Tibial nerve (tissue), 4 donors: ENCODE measurements at places on chromosomes 1 and 21.

- DNase-seq = no peak
Measured at GRCh38 chr1:165942062-165942461, 114.6 kb downstream of the UCK2 start.

- no peak for DNase-seq
Measured at GRCh38 chr1:74504933-74505512, 7.4 kb downstream of the LRRC53 start.

DNA sequence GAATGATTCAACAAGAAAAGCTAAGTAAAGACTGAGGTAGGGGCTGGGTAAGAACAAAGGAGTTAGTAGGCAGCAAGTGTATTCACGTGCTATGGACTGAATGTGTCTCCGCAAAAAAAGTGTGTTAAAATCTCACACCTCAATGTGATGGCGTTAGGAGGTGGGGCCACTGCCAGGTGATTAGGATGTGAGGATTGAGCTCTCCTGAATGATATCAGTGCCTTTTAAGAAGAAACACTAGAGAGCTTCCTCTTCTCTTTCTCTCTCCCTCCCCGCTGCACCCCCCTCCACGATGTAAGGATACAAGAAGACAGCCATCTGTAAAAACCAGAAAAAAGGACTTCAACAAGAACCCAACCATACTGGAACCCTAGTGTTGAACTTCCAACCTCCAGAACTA, 396.1 kb upstream of the PLXNA2 start:
- no peak for DNase-seq

DNA sequence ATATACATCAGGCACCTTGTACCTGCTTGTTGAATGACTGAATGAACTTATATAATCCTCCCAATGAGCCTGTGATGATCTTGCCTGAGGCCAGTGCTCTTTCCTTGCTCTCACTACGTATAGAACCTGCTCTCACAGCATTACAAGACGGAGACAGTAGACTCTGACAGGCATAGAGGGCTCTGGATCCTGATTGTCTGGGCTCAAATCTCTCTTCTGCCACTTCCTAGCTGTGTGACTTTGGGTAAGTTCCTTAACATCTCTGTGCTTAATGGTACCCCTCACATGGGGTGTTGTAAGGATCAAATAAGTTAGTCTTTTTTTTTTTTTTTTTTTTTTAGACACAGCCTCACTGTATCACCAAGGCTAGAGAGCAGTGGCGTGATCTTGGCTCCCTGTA, 4.2 kb upstream of the MAN1C1 start:
- no peak for DNase-seq

DNA sequence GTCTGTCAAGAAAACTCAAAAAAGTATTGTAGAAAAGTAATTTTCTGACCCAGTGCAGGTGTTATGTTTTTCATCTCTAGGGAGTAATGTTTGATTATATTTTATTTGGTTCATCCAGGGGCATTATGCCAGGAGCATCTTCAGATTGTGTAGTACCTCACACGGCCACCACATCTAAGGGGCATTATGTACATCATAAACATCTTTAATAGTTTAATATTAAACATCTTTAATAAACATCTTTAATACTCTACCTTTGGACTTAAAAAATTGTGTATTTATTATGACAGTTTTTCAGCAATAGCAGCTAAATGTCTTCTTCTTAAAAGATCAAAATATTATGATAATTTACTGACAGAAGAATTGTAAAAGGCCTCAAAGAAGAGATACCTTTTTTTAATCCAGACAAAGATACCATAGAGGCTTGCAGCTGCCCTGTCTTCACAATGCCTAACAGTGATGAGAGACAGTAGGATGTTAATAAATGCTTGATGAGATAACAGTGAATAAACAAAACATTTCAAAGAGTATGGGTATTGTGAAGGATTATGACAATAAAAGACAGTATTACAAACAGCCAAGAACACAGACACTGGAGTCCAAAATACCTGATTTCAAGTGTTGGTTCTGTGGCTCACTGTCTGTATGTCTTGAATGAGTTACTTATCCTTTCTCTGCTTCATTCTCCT, 240.9 kb upstream of the ADGRL2 start:
- DNase-seq = no peak

DNA sequence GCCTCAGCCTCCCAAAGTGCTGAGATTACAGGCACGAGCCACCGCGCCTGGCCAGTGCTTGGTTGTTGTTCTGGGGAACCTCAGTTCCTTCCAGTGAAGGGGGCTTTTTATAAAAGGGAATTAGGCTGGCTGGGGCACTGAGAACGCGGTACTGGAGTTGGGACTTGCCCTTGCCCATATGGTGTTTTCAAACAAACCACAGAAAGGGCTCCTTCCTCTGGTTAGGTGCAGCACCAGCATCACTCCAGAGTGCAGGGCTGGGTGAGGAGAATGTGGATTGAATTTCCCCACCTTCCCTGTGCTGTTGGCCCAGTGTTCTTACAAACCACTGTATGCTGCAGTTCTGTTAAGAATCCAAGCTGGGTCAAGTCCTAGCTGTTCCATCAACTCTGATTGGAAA, 5.3 kb downstream of the MAN1C1 start:
- no peak for DNase-seq
